ENCODE measurements at places on chromosomes 11 and 22.
A peak's percentile ranks its signal among the peaks of the same experiment; 100 is the strongest.

DNA sequence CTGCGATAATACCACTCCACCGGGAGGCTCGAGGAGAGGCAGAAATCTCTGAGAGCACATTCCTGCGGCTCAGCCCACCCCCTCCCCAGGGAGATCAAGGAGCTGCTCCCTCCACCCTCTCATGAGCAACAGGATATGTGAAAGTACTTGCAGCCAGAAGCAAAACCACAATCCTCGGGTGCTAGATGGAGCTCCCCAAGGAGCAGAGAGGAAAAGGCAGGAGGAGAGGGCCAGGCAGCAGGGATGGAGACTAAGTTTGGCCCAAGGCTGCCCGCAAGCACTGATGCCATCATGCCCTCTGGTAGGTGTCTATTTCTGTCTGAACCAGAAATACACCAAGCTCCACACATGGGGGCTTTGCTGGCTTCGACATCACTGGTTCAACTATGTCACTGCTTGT lies 22.3 kb downstream of the VPS37C start:
- DNase-seq: no peak

GRCh38 chr11:66183494-66184048 lies 84.9 kb upstream of the RAB1B start:
- DNase-seq: peak; percentile 34

- DNase-seq: no peak
These were observed 6.2 kb downstream of the ANO1 start for GRCh38 chr11:70084046-70084984.

DNA sequence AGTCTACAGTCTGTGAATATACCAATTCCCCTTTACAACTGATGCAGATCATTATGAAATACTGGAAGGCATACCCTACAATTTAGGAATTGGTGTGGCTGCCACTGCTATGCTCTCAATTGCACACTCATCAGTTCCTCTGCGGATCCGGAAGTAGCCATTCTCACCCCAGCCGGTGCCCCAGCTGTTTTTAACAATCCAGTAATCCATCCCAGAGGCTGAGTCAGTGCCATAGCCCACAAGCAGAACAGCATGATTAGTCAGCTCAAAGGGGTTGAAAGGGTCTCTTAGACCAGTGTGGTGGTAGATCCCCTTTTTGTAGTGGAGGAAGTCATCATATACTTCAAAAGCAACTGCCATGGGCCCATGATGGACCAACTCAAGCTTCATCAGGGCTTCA lies 43.6 kb downstream of the CTSC start:
- DNase-seq: no peak

- no peak for DNase-seq
These were observed 344.3 kb downstream of the AASDHPPT start for GRCh38 chr11:106421676-106422292.

- no peak for DNase-seq
These were observed 17.2 kb downstream of the DLAT start for GRCh38 chr11:112042161-112042960.

GRCh38 chr11:21839796-21840195 lies 353.1 kb upstream of the ANO5 start:
- DNase-seq: no peak

- no peak for DNase-seq
These were observed 227.4 kb upstream of the FAT3 start for GRCh38 chr11:91997226-91997625.

- DNase-seq: no peak
These were observed 27.0 kb downstream of the NCAPD3 start for GRCh38 chr11:134196756-134197155.

GRCh38 chr22:48459859-48460823 lies 1367.5 kb downstream of the BRD1 start:
- DNase-seq: no peak

DNA sequence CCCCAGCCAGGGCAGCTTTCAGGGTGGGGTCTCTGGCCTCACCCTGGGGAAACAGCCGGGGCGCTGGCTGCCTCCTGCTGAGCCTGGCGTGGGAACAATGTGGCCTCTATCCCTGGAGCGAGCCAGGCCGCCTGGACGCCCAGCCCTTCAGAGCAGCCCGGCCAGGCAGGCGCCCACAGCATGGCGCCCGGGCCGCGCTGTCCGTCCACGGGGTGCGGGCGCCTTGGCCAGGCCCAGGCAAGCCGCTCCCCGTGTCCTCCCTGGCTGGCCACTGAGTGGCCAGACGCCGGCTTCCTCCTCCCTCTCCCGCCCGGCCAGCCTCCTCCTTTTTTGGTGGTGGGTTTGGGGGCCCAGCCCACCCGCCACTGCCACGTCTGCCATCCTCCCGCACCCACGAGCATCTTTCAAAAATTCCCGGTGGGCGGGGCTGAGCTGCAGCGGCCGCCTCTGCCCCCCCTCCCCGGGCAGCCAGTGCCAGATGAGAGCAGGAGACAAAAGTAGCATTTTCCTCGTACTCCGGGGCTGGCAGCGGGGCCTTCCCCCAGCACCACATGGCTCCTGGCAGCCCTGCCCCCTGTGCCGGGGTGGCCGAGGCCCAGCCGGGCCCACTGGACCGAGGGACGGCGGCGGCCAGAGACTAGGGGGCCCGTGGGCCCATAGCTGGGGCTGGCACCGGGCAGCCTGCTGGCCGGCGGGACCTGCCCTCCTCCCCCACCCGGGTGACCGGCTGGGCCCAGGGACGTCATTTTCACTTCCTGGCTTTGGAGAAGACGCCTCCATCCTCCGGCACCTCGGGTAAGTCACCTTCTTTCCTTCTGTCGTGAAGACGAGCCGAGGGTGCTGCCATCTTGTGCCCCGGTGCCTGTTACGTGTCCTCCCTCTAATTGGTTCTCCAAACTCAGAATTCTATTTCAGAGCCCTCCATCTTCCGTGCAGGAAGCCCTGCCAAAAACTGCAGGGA lies 70.2 kb upstream of the PPARA start:
- peak; percentile 93 for DNase-seq

DNA sequence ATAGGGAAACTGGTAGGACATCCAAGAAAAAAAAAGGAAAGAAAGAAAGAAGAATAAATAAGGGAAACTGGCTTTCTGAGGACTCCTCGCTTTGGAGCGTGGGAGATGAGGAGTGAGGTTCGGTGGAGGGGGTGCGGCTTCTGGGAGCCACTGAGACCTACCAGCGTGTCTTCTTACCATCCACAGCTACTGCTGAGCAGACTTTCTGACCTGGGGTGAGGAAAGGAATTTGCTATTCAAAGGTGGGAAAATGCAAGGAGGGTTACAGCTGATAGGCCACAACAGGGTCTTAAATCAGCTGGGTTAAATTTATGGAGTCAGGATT lies 488 bp upstream of the SELENOM start:
- DNase-seq: no peak

- no peak for DNase-seq
These were observed 116.8 kb downstream of the MED15 start for GRCh38 chr22:20624161-20624616.

GRCh38 chr11:36379653-36380052 lies 83.6 kb downstream of the PRR5L start:
- DNase-seq: no peak

GRCh38 chr11:123161376-123162030 lies 33.5 kb downstream of the CLMP start:
- no peak for DNase-seq

DNA sequence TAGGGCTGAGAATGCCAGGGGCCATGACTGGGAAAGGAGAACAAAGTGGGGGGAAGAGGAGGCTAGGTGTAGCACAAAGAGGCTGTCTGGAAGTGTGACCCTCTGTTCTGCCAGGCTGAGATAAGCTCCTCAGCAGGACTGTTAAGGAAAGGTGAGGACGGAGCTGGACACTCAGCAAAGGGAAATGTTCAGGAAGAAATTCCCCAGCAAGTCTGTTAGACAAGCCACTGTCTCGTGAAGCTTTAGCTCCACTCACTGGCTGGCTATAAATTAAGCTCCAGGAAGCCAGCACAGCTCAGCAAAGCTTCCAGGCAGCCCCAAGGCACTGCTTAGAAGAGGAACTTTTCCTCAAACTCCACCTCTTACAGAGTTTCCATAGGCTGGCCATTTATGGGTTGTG lies 181.2 kb upstream of the API5 start:
- no peak for DNase-seq

DNA sequence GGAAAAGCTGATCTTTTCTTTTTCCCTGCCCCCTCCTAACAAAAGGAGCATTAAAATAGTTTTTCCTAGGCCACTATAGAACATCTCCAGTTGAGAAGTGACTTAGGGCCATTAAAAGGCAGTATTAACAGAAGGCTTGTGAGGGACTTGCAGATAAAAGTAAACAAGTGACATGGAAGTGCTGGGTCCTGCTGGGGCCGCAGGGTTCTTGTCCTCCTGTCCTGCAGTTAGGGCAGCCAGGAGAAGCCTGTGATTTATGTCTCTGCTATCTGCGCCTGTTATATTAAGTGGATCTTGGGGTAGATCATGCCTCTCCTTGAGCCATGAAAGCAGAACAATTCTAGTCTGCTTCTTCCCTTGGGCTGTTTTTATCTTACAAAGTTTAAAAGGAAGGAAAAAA lies 271.4 kb upstream of the C11orf87 start:
- no peak for DNase-seq

GRCh38 chr11:92104349-92104748 lies 120.3 kb upstream of the FAT3 start:
- no peak for DNase-seq

GRCh38 chr11:75223954-75224643 lies 16.5 kb upstream of the TPBGL start:
- no peak for DNase-seq

DNA sequence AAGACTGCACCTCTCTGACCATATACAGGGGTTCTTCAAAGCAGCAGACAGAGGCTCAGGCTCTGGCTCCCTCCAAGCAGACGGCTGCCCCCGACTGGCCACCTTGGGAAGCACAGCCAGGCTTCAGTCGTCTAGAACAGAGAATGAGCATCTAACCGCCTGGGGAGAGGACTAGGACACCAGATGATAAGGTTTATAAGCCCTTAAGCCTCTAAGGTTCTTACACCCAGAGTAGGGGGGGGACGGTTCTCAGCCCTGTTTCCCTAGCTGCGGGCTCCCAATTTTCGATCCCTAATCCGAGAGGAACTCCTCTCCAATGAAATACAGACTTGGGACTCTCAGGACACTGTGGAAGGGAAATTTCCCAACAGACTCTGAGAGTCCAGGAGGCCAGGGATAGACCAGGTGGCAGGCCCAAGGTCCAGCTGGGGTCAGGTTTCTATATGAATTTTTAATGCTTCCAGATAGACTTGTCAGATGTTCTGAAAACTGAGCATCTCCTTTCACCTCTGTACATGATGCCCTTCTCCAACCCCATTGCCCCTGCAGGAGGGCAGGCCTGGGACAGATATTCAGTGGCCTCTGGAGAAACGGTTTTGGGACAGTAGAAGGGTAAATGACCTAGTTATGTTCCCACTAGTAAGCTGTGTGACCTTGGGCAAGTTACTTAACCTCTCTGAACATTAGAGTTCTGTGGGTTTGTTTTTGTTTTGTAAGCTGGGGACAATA lies 20.2 kb downstream of the RTN4RL2 start:
- DNase-seq: no peak

DNA sequence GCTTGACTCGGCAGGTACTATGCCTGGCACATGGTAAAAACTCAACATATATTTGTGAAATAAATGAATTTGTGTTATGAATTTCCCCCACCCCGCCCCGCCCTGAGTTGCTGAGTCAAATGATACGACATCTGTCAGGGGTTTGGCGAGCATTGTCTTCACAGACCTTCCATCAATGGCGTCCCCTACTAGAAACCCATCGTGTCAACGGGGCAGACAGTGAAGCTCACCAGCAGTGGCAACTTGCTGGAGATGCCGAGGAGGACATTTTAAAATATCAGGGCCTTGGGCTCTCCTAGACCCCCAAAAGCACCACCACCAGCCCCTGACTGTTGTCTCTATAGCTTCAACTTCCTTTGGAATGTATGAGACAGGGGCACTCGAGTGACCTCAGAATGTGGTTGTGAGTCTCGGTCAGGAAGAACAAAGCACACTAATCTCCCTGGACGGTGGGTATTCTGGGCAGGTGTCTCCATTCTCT lies 761 bp upstream of the NXF1 start:
- no peak for DNase-seq

All from hypothalamus (tissue), 51 donors.